ENCODE measurements at places on chromosomes 6 and 20.

- no peak for DNase-seq
Observed at GRCh38 chr6:30834646-30835045, 49.7 kb upstream of the DDR1 start.

GRCh38 chr6:100886076-100886475, 4.9 kb upstream of the ASCC3 start:
- DNase-seq = no peak

DNA sequence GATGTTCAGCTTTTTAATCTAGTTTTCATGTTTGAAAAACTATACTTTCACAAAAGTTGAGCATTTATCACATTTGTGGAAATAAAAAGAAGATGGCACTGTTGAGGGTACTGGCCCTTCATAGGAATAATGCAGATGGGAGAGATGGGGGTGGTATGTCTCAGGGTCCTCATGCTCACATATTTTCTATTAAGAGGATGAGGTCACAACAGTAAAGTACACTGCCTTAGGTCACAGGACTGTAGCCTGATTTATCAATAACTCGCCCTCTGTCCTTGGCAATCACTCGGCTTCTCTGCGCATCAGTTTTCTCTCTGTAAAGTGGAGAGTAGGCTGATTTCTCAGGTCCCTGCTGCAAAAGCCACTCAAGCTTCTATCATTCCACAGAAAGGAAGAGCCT, 55.9 kb downstream of the PPP1R3G start:
- DNase-seq = no peak

DNA sequence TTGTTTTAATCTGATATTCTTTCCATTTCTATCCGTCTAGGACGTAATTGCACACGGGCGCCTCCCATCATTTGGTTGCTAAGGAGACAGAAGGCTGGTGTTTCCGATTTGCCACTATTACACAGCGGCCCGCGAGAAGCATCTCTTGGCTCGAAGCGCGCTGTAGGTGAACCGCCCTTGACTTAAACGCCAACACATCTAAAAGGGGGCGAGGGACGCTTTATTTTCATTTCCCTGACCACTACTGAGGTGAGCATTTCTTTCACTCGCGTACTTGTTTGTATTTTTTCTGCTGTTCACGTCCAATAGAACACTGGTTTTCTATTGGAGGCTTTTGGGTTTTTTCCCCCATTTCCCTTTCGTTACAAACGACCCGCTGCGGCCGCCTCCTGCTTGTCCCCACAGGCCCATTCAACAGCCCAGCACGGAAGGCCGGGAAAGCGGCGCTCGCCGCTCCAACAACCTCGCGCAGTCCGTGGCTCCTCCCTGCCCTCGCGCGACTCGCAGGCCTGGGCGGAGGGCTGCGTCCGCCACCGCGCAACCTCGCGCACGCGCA, 505 bp upstream of the WRNIP1 start:
- DNase-seq = no peak

All from left ventricle myocardium inferior (tissue), 1 donor.